ENCODE measurements at places on chromosomes 5 and 9.

DNA sequence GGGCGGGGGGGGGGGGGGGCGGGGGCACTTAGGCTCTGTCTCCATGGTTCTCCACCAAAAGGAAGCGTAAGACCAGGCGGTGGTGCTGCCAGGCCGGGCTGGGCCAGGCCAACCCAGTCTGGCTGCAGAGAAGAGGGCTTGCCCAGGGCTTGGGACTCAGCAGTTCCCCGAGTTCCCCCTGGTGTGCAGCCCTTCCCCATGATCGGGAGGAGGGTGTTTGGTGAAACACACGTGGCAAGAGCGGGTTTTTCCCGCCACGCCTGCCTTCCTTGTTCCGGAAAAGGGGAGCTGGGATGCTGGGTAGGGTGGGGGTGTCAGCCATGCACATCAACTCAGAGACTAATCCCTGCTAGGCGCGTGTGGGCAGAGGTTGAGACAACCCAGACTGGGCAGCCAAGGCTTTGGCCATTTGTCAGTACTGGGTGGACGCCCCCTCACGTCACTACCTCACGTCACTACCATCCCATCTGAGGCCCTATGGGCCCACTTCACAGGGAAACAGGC is 32.9 kb downstream of the PRRX2 start:
- DNase-seq = peak; percentile 20

- DNase-seq = peak; percentile 84
These were observed 142.4 kb downstream of the YIPF5 start for GRCh38 chr5:144028058-144028457.

GRCh38 chr9:136204838-136205706 is at the start of gene LHX3:
Gene LHX3 (minus strand): TSS chr9:136205128. CDS start chr9:136205012, 116 bp downstream.
- no peak for DNase-seq

DNA sequence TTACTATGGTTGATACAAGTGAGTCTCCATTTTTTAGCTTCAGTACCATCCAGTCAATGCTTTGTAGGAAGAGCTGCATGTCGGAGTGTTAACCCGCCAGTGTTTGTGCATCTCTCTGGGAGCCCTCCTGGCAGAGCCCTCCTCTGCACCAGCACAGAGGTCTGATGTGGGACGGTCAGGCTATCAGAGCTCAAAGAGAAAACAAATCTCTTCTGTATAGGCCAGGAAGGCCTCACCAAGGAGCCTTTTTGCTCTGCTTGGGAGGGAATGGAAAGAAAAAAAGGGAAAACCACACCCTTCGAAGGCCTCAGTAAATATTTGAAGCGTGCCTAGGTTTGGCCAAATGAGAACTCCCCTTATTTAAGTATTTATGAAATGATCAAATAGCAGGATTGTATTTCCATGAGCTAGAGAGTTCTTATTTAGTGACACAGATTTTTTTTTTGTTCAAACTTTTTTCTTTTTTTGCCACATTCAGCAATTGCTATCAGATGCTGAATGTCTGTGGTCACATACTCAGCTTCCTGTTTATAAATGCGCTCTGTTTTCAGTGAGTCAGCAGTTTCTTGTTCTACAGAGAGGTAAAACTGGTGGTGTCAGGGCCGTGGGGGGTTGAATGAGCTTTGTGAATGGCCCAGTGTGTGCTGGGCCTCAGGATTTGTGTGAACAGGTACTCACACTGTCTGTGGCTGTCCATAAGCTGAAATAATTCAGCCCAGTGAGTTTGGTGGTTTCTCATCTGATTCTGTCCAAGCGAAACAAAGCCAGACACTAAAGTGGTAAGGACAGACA is 226.6 kb downstream of the SNX18 start:
- peak; percentile 99 for DNase-seq

GRCh38 chr9:133679466-133680061 is 43.4 kb downstream of the DBH start:
- no peak for DNase-seq

DNA sequence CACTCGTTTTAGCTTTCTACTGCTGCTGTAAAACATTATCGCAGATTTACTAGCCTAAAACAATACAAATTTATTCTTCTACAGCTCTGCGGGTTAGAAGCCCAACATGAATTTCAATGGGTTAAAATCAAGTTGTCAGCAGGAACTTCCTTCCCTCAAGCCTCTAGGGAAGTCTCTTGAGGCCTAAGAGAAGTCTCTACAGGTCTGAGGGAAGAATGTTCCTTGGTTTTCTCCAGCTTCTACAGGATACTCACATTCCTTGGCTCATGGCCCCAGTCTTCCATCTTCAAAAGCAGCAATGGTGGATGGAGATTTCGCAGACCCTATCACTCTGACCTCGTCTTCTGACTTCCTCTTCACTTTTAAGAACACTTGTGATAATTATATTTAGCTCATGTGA is 21.6 kb upstream of the SSBP2 start:
- DNase-seq = no peak
